ENCODE measurements at places on chromosomes 1 and 21.

DNA sequence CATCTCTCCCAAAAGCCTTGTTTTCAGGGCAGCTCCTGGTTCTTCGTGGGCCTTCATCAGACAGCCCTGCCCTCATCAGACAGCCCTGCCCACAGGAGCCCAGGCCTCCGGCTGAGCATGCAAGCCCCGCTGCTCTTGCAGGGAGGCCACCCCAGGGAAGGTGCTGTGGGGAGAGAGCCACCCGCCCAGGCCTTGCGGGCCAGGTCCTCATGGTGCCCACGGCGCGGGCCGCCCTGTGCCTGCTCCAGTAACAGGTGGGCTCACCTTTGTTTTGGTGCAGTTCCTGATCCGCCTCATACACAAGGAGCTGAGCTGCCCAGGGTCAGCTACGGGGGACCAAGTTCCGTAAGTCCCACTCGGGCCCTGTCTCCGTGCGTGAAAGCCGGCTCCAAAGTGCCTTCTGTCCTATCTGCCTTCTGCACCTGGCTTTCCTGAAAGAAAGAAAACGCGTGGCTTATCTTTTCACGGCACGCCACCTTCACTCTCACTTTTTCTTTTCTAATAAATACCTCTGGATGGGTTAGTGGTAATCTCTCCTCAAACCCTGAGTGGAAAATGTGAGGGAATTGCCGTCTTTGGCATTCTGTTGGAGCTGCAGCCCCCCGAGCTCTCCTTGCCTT is 65.9 kb downstream of the SLC37A1 start:
- no peak for DNase-seq

DNA sequence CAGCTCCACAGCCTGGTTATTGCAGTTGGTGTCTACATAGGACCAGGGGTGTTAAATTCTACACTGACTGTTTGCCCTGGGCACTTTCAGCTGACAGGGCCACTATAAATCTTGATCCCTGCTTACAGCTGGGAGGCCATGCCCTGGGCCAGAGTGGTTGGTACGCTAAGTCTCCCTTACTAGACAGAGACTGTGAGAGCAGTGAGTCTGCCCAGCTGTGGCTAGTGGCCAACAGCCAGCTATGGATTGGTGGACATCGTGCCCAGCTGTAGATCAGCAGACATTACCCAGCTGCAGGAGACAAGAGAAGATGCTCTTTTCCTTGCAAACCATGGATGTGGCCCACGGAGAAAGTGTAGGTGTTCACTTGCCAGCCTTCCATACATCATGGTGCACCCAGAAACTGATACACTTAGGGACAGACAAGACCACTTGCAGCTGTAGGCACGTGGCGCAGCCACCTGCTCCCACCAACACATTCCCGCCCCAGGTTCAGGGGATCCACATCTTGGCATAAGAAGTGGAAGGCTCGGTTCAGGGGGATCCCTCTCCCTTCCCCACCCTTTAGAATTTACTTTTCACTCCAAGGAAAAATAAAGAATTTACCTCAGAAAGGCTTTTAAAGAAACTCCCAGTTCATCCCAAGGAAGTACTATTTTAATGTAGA is 16.4 kb upstream of the PAX7 start:
- DNase-seq, result no peak

DNA sequence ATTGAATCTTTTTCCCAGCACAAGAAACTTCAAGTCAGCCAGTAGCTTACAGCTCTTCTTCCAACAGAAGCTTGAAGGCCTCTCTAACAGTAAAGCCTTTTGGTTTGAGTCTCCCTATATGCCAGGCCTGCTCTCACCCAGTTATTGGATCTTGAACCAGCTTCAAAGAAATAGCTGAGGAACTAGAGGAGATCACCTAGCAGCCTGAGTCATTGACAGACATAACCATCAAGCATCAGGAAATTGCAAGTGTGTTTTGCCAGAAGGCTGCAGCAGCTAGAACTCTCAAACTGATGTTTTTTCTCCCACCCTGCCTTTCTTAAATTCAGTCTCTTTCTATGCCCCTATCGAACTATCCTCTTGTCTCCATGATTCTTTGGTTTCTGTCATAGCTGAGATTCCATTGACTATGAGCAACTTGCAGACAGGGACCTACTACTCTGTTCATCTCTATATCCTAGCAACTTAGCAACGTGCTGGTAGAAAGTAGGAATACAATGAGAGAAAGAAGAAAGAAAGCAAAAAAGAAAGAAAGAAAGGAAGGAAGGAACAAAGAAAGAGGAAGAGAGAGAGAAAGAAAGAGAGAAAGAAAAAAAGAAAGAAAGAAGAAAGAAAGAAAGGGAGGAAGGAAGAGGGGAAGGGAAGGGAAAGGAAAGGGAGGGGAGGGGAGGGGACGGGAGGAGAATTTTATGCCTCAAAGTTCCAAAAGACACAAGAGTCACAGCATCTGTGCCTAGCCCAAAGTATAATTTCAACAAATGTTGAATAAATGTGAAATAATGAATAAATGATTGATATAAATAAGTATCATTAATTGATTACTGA is 60.0 kb upstream of the FGGY start:
- no peak for DNase-seq

DNA sequence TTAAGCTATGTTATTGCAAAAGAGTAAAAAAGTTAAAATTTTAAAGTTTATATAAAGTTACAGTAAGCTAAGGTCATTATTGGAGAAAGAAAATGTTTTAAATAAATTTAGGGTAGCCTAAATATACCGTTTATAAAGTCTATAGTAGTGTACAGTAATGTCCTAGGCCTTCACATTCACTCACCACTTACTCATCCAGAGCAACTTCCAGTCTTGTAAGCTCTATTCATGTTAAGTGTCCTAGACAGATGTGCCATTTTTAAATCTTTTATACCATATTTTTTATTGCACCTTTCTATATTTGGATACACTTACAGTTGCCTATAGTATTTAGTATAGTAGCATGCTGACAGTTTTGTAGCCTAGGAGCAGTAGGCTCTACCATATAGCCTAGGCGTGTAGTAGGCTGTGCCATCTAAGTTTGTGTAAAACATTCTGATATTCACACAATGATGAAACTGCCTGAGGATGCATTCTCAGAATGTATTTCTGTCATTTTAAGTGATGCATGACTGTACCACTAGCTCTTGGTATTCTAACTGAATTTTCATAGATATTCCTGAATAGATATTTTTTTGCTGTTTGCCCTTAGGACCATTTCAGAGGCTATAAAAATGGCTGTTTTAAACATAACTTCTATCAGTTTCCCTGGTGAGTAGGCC is 26.8 kb downstream of the PPP2R5A start:
- DNase-seq, result no peak

- DNase-seq, result no peak
Observed at GRCh38 chr1:7824701-7825100, 28.2 kb downstream of the UTS2 start.

DNA sequence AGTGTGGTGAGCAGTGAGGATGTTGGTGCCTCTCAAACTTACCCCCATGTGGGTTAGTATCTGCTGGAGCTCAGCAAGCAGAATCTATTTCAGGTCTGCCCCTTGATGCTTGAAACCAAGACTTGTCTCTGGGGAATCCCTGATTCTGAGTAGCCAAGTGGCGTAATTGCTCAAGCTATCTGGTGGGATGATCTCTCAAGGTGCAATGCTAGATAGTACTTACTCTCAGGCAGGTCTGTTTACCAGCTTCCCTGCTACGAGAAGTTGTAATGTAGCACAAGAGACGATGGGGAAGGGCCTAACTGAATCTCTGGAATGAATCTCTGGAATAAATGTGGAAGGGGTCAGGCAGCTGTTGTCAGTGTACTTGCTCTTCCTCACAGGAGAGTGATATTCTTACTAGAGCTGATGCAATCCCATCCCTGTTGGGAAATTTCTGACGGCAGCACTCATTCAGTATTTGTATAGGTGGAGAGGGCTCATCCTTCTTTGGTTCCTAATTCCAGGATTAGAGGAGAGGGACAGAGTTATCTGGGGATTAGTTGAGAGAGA is 65.4 kb downstream of the MACF1 start:
- DNase-seq, result no peak

DNA sequence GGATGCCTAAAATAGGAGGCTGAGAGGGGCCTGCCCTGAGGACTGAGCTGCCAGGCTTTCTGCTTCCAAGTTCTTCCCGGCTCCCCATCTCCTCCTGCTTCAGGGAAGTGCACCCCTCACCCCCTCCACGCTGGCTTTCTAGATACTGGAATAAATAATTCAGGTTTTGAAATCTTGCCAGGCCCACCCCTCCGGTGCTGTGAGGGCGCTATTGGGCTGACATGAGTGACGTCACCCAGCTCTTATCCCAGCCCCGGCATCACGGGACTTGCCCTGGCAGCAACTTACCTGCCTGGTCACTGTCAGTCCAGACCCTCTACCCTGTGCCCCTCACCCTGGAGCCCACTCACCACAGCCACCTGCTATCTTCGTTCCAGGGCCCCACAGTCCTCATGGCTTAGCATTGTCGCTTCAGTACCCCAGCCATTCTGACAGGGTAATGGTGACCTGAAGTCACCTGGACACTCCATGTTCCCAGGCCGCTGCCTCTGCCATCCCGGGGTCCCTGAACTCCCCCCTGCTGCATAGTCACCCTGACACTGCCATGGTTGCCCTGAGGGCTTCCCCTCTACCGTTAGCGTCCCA is 819 bp upstream of the GPR3 start:
- DNase-seq, result no peak

GRCh38 chr1:168499688-168500049 is 44.1 kb downstream of the XCL2 start:
- DNase-seq, result no peak

GRCh38 chr1:93701629-93702028 is 20.0 kb upstream of the BCAR3 start:
- no peak for DNase-seq

- DNase-seq, result no peak
Observed at GRCh38 chr1:161071886-161072371, 2.2 kb upstream of the ARHGAP30 start.

DNA sequence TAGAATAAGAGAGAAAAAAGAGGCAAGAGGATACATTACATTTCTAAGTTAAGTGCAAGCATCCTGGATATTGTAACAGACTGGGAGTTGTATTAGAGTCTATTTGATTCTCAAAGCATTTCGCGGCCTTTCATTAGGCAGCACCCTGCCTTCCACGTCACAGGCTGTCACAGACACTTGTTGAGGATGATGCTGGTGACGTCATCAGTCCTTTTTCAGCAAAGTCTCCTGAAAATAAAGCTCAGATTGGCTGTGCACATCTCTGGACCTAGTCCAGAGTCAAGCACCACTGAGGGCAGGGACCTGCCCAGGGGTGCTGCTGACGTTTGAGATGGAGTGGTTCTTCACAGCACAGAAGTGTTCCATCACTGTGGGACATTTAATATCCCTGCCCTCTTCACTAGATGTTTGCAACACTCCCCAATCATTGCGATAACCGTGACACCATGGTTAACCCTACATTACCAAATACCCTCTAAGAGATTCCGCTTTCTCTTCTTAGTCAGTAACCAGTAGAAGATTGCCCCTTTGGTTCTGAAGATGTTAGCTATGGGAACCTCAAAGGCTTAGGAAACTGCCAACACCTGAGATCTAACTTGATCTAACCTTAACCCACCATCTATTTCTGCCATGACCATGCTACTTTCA is 72.7 kb upstream of the F3 start:
- no peak for DNase-seq

- DNase-seq, result no peak
Observed at GRCh38 chr1:174367892-174368291, 79.9 kb upstream of the GPR52 start.

DNA sequence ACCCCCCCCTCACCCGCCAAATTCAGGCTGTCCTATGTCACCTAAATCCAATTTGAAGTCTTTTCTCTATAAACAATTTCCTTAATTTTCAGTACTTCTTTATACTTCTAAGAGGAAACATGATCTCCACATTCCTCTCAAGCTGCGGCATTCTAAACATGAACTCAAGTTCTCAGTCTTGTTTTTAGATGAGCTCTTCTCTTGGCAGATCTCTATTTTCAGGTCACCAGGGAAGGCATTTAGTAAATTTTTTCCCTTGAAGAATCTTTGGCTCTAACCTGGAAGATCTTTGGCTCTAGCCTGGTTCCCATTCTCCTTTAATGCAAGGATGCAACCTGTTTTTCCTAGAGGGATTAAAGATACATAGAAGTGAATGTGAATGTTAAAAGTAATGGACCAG is 193.4 kb downstream of the ATG4C start:
- DNase-seq, result no peak

- DNase-seq, result no peak
Observed at GRCh38 chr1:6048179-6048867, 2.6 kb downstream of the KCNAB2 start.

GRCh38 chr1:41526956-41527561 is 42.6 kb upstream of the EDN2 start:
- DNase-seq, result no peak

All from stimulated activated CD8-positive, alpha-beta memory T cell treated with anti-CD3 and anti-CD28 coated beads, Interleukin-7, amount 100 ng/mL, for 1 hour (primary cell).